ENCODE measurements at places on chromosomes 2 and 18. TPM values are rescaled to one million over a fixed set of nuclear protein-coding genes. Genes with fewer than 3 reads are reported as not detected.

SIX3 gene
- not detected for total RNA-seq

SF3B1 gene
- 314 TPM for total RNA-seq

KIF5C gene
- total RNA-seq, result 2.3 TPM

ABCB11 gene
- not detected for total RNA-seq

POTEJ gene
- not detected for total RNA-seq

NR4A2 gene
- total RNA-seq, result 4.3 TPM

SLC19A3 gene
- total RNA-seq, result 5.3 TPM

ANKRD62 gene
- 0.10 TPM for total RNA-seq

PLGLB1 gene
- 12.5 TPM for total RNA-seq

PGAP1 gene
- 41.1 TPM for total RNA-seq

OSBPL1A gene
- 85.8 TPM for total RNA-seq

KIF1A gene
- total RNA-seq, result 8.9 TPM

SCLY gene
- 21.2 TPM for total RNA-seq

DNER gene
- total RNA-seq, result 1.3 TPM

Data from tongue (tissue), 3 donors.